ENCODE measurements at places on chromosomes 2 and 18.

GRCh38 chr2:68850524-68850923, 20.7 kb downstream of the BMP10 start:
- no peak for DNase-seq

GRCh38 chr2:85511008-85511811, 27.8 kb upstream of the MAT2A start:
- no peak for DNase-seq

- no peak for DNase-seq
These were observed 1018.4 kb upstream of the ACVR2A start for GRCh38 chr2:146826388-146826787.

DNA sequence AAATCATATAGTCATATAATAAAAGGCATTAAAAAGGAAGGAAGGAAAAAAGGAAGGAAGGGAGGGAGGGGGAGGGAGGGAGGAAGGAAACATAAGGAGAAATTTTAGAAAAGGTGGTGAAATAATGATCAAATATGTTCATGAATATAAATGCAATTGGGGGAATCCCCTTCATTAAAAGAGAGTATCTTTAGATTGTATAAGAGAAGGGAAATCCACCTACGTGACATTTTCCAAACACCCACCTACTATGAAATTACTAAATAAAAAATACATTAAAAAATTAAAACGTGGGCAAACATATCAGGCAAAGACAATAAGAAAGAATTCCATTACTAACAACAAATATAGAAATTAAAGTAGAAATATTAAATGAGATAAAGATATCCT, 203.4 kb upstream of the PARD3B start:
- DNase-seq = no peak

GRCh38 chr2:202786842-202787241, 84.7 kb downstream of the ICA1L start:
- DNase-seq = no peak

GRCh38 chr2:141522702-141523101, 608.1 kb downstream of the LRP1B start:
- no peak for DNase-seq

DNA sequence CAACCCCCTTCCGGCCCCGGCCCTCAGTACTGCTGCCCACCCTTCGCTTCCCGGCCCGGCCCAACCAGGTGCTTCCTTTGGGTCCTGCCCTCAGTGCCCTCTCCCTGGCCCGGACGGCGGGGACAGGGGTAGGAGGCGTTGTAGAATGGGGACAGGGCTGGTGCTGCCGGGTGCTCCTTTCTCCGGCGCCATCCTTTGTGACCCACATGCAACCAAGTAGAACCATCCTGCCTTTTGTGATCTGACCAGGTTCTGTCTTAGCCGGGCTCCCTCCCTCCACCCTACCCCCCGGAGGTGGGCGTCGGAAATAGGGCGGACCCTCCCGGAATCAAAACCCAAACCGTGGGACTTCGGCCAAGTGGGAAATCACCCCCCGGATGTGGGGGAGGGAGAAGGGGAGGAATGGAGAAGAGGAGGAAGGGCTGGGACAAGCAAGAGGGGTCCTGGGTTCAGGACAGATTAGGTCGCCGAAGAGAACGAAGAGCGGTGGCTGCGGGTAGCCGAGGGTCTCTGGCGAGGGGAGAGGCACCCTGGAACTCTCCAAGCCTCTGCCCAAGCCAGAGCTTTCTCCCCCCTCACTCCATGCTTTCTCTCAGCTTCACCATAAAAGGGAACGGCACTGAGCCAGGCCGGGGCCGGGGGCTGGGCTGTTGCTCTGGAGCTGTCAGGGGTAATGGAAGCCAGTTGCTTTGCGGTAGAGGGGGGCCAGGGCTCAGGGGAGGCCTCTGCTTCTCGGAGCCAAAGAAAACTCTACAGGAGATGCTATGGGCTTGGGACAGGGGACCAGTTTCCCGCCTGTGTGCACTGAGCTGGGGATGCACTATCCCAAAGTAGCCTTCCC, 756 bp upstream of the OST4 start:
- DNase-seq = no peak

- no peak for DNase-seq
These were observed 19.8 kb upstream of the PLEK start for GRCh38 chr2:68345129-68345875.

GRCh38 chr18:57627488-57627887, 5.9 kb upstream of the NARS1 start:
- no peak for DNase-seq

DNA sequence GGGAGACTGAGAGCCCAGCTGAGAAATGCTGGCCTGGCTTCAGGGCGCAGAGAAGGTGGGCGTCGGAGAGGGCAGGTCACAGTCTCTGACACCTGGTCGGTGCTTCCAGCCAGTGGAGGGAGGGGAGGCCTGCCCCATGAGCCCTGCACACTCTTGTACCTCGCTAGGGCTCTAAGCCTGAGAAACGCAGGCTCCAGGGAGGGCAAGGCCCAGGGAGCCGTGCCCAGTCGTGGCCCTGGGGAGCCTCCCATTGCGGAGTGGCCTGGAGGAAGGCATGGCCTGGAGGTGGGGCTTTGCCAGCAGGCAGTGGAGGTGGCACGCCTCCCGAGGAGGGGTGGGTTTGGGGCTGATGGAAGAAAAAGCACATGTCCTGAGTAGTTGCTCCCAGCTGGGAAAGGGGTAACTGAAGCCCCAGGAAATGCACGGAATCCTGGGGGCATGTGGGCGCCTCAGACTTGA, 39.0 kb downstream of the MTERF4 start:
- DNase-seq = no peak

DNA sequence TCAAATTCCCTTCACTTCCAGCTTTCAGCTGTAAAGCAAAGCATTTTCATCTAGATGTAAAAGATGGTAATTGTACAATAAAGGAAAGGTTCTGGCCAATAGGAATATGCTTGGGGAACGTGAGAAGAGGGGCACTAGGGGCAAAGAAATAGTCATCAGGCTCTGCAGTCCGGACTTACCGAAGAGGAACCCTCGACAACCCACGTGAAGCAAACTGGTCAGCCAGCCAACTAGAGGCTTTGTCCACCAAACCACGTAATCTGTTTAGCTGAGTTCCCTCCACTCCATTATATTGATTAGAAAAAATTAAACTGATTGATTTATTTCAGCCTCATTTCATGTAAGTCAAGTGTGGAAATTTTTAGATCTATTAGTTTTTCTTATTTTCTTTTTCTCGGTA, 300.4 kb upstream of the FANCL start:
- DNase-seq = no peak

DNA sequence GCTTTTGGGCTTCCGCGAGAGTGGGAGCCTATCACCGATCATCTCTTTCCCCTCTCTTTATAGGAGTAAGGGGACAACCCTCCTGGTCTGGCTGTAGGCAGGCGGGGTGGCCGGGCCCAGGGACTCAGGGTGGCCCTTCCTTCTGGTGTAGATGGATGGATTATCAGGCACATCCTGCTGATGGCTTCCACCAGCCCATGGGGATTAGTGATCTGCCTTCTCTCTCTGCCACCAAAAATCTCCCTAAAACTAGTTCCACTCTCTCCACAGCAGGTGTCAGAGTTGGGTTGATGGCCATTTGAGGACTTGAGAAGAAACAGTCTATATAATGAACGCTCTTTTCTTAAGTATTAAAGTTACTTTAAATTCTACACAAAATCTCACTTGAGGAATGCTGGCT, 37.4 kb downstream of the NCK2 start:
- DNase-seq = no peak

GRCh38 chr18:22348521-22349316, 69.0 kb downstream of the CTAGE1 start:
- no peak for DNase-seq

DNA sequence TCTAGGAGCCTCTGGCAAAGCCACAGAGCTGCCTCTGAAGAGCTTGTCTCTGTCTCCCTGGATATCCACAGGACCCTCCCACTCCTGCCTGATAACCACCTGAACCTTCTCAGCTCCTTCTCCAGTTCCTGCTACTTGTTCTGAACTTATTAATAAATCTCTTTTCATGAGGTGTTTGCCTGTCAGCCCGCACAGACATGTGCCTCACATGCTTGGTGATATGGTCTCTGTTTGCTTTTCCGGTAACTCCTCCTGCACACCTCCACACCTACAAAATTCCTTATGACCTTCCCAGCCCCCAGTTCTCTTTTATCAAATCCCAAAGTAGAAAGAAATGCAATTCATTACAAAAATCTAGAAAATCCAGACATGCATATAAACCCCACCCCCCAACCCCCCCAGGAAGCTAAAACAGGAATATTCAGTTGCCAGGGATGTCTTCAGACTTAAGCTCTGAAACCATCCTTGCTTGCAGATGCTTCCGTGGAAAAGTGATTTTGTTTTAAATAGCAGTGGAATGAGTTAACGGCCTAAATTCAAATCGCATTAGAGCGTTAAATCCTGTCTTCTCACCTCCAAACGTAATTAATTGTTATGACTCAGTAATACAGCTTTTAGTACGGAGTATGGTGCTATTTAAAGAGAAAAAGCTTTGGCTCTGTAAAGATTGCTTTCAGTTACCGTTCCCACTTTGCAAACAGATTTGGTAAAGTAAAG, 2.1 kb upstream of the PID1 start:
- DNase-seq = no peak

GRCh38 chr2:156852210-156852609, 405.3 kb upstream of the GALNT5 start:
- no peak for DNase-seq

- DNase-seq = no peak
These were observed 33.0 kb upstream of the PHLPP1 start for GRCh38 chr18:62682371-62682770.

DNA sequence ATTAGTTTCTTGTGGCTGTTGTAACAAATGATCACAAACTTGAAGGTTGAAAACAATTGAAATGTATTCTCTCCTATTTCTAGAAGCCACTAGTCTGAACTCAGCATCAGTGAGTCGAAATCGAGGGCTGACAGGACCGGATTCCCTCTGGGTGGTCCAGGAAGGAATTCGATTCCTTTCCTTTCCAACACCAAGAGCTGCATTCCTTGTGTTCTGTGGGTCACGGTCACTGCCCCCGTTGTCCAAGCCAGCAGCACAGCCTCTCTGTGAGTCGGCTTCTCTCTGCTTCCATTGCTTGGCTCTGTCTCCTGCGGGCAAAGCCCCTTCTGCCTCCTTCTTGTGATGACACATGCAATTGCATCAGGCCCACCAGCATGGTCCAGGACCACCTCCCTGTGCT, 67.3 kb downstream of the SMIM21 start:
- no peak for DNase-seq

GRCh38 chr2:53715568-53715967, 52.0 kb upstream of the CHAC2 start:
- no peak for DNase-seq

DNA sequence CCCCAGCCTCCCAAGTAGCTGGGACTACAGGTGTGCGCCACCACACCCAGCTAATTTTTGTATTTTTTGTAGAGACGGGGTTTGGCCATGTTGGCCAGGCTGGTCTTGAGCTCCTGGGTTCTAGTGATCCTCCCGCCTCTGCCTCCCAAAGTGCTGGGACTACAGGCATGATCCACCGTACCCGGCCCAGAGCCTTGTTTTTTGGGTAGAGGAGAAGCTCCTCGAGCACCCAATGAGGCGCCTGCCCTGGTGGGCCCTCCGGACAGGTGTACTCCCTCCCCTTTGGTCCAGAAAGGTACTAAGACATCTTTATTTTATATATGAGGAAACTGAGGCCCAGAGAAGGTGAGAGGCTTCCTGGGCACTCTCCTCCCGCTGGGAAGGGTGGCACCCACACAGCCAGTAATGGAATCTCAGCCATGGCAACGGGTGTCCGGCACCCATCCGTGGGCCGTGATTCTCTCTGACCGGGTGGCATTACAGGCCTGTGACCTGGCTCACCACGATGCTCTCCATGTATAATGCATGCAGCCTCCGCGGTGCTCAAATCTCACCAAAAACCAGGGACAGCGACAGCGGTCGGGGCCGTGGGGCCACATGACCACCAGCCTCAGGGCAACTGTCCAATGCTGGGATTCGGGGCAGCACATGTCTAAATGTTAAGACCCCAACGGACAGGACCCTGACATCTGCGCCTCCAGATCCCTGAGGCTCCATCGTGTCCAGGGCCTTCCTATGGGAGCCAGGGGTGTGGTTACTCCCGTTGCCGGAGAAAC, 16.8 kb upstream of the KLHL30 start:
- DNase-seq = no peak

DNA sequence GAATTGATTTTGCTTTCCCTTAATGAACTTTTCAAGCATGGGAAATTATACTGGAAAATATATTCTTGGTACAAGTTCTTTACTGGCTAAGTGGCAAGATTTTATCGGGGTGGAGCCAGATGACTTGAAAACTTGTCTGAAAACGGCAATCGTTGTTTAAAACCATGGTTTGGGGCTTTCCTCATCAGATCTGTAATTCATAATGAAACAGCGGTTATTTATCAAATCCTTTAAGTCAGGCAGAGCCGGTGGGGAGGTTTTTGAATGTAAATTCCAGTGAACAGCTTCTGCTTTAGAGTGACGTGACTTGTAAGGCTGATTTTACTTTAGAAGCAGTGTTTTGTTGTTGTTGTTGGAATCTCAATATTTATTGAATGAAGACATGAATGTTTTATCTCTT, 2.6 kb downstream of the SEC11C start:
- DNase-seq = no peak

GRCh38 chr18:68263481-68263880, 451.4 kb downstream of the TMX3 start:
- DNase-seq = no peak

GRCh38 chr2:233264667-233265066, 13.2 kb downstream of the ATG16L1 start:
- no peak for DNase-seq

DNA sequence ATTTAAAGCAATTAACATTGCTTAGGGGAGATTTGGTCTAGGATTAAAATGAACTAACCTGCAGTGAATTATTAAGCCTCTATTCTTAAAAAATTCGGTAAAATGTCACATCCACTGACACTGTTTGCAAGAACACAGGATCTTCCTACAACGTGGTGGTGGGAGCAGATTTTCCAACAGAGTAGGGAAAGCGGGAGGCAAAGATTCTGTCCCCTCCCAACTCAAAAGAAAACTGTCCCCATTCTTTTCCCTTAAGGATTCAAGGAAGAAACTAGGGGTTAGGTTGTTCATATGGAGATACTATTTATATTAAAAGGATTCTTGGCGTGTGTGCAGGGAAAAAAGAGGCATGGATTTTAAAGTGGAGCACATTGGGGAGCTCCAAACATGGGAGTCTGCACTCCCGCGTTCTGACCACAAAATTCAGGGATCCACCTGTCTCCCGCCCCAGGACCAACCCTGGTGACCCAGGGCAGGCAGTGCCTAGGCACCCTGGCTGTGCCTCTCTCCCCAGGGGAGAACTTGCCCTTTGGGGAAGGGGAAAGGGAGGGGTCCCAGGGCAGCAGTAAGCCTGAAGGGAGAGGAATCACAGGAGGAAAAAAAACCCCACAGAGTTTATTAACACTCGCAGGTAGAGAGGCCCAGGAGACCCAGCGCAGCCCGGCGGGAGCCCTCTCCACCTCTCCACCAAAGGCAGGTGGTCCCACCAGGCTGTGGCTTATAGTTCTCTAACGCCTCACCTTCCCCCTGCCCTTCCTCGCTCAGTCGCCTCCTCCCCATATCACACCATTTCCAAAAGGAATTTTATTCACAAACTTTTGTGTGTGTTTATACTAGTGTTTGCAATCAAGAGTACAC, 2.3 kb downstream of the PTGR3 start:
- no peak for DNase-seq

Measured in NK-92 treated with Interleukin-12 subunit alpha and Interleukin-12 subunit beta, amount 100 ng/mL, for 24 hours (cell line).